Mucosa of gallbladder (tissue), 1 donor: ENCODE measurements at places on chromosomes 5 and 9. TPM values are rescaled to one million over a fixed set of nuclear protein-coding genes. Genes with fewer than 3 reads are reported as not detected.

- DNase-seq = peak; percentile 67
These were observed 30.0 kb downstream of the LCP2 start for GRCh38 chr5:170267431-170268152.

GRCh38 chr9:8078641-8079140 is 279.1 kb upstream of the DMAC1 start:
- DNase-seq = no peak

DNA sequence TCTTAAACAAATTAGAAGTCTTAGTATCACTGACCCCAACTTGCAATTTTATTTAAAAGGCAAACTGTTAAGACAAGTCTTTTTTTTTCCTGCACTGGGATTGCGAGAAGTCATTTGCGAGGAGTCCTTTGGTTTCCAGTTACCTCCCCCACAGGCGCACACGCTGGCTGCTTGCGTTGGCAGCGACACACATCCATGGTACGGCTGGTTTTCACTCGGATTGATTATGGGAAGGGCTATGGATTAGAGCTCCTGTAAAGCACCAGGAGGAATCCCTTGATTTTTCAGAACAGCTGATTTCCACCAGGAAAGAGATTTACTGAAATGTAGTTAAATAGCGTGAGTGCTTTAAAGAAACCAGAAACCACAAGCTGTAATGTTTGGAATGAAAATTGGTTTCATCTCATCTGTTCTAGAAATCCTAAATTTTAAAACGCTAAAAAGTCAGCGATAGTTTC is 737 bp downstream of the SLC1A3 start:
- no peak for DNase-seq

The PCDH1 gene
- 90.6 TPM for total RNA-seq

The IL5 gene
- not detected for total RNA-seq

The POLR3G gene
- total RNA-seq = 1.2 TPM
